Activated naive CD8-positive, alpha-beta T cell treated with anti-CD3 and anti-CD28 coated beads, Interleukin-2, amount 10 ng/mL, durations not matched to agents 7 days and 5 days (primary cell): ENCODE measurements at places on chromosomes 3 and 15. TPM values are rescaled to one million over a fixed set of nuclear protein-coding genes. Genes with fewer than 3 reads are reported as not detected.

DNA sequence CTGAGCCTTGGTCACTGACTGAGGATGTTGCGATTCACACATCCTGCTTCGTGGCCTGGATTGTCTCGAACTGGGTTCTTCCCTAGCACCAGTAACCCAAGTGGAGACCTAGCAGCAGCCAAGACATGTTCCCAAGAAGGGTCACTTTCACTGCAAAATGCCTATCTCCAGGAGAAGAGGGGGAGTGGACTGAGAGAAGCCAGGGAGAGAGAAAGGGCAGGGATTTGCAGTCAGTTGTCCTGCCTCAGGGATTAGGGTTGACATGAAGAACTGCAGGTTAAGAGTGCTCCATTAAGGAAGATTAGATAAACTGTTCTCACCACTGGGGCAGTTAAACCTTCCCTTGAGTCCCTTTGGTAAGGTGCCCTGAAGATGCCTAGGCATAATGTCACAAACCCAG is 5.7 kb upstream of the CD276 start:
- DNase-seq, result no peak

GRCh38 chr3:188185717-188186251 is 31.8 kb downstream of the LPP start:
- no peak for DNase-seq

DNA sequence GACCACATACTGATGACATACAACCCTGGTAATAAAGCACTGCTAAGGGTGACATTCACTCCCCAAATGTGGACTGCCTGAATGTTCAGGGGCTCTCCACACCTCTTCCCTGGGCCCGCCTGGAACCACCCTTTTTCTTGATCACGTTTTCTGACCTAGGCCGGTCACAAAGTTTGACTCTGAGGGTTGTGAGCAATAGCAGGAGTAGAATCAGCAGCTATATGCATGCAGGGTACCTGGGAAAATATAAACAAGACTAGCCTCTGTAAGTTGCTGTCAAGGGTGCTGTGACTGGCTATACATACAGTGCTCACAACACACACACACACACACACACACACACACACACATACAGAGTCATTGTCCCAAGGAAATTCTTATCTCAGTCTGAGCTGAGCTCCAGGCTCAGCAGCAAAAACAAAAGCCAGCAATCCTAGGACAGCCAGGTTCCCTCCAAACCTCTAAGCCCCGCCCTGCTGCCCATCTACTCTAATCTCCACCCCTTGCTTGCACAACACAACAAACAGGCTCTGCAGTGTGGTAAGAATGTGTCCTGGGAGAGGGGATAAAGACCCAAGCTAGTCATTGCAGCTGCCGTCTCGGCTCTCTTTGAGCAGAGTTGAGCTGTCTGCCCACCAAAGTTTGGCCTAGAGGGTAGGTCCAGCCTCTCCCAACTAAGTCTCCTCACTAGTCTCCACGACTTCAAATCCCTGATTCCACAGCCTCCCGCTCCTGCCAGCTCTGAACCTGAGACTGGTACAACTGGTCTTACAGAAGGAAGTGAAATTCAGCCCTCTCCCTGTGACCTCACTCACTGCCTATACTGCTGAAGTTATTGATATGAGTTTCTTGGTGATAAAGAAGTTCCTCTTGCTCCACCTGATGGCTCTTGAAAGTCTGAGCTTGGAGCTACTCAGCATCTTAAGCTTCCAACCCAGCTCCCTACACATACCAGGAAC is 2.2 kb downstream of the BMF start:
- DNase-seq, result no peak

DNA sequence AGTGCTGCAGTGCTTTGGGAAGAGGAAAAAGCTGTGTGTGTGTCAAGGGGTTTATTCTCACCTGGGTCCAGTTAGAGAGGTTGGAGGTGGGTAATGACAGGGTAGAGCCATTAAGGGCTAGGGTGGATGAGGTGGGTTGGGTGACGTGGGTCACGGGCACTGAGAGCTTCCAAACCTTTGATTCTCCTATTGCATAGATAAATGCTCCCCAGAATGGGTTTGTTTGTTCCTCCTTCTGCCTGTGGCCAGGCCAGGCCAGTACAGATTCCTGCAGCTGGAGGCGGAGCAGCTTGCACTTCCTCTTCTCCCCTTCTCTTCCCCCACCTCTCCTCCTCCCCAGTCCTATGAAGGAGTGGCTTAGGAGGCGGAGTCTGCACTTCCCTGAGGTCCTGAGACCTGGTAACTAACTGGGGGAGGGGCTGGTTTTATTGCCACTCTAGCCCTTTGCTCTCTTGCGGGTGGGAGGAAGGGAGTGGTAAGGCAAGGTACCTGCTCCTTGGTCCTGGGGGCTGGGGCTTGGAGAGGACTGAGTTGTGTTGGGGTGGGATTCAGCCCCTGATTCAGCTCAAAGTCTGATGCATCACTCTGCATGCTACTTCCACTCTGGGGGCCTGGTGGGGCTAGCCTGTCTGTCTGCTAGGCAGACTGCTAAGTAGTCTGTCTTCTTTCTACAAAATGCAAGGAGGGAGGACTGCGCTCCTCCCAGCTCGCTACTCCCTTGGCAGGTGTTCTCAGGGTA is 3.5 kb downstream of the SPINT1 start:
- DNase-seq, result no peak

DNA sequence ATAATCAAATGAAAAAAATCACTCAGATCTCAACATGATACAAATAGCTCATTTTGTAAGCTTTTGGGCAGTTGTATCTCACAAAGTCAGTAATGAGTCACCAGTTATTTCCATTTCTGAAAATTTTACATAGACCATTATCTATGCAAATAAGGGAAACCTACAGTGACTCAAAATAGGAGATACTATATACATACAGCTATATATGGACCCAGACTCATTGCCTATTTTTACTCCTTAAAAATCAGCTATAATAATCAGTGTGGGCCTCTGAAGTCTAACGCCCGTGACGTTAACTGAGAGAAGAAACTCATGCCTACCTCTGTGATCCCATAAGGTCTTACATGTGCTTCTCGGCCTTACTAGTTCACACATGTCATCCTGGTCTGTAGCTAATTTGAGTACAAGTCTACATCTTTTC is 31.6 kb downstream of the LRIG1 start:
- no peak for DNase-seq

GRCh38 chr15:56944485-56944884 is 26.0 kb downstream of the TCF12 start:
- no peak for DNase-seq

- DNase-seq, result no peak
Measured at GRCh38 chr3:38265604-38266307, at the start of gene SLC22A13. Gene SLC22A13 (plus strand): TSS chr3:38265812. CDS start chr3:38265861, 49 bp downstream.

GRCh38 chr15:98562331-98562937 is 85.9 kb upstream of the IGF1R start:
- DNase-seq, result no peak

- no peak for DNase-seq
Measured at GRCh38 chr3:135246027-135246426, 451.0 kb downstream of the EPHB1 start.

GRCh38 chr15:89728254-89728653 is 22.8 kb downstream of the MESP1 start:
- no peak for DNase-seq

DNA sequence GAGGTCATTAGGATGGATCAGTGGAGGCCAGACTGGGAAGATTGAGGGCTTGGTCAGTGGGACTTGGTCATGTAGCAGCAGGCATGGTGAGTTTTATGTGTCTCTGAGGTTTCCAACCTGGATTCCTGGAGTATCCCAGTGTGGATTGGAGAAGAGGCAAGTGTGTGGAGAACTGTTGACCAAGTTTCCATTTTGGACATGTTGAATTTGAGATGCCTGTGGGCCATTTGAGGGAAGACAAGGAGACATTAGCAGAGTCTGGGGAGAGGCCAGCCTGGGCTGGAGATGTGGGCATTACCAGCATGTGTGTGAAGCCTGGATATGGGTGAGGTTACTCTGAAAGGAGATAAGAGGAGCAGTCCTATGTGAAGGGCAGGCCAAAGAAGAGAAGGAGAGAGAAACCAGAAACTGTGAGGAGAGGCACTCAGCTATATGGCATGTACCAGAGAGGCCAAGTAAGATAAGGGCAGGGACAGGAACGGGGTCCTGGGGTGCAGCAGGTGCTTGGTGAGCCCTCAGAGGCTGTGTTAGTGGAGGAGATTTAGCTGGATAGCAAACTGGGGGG is 4.3 kb downstream of the SLC25A38 start:
- no peak for DNase-seq

- no peak for DNase-seq
Measured at GRCh38 chr3:177281292-177282118, 84.2 kb upstream of the TBL1XR1 start.

- DNase-seq, result no peak
Measured at GRCh38 chr3:74636981-74637380, 22.5 kb upstream of the CNTN3 start.

GRCh38 chr3:71392251-71392650 is 191.3 kb downstream of the FOXP1 start:
- DNase-seq, result no peak

DNA sequence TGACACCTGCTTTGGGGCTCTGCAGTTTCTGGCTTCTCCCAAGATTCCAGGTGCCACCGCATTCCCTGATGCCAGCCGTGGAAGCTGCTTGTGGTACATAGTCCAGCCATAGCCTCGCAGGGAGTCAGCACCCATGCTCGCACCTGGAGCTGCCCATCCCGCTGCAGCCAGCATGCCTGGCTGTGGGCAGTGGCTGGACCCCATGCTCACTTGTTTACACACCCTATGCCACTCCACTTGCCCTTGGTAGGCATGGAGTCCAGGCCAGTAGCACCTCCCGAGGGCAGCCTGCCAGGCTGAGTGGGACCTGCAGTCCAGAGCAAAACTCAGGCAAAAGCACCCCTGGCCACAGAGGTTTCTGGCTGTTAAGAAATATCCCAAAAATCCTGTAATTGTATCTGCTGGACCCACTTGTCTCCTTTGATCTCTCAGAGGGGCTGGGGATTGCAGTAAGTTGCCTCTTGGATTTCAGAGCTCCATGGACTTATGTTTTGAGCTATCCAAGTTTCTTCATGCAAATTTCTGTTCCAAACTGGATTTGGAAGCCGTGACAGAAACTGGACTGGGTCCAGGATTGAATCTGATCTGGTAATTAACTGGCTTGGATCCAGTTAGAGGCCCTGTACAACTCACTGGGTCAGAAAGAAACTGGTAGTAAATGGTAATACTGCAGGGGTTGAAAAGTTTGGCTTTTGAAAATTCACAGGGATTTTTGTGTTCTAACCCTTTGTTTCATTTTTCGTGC is 149.3 kb downstream of the FMN1 start:
- DNase-seq, result no peak

DNA sequence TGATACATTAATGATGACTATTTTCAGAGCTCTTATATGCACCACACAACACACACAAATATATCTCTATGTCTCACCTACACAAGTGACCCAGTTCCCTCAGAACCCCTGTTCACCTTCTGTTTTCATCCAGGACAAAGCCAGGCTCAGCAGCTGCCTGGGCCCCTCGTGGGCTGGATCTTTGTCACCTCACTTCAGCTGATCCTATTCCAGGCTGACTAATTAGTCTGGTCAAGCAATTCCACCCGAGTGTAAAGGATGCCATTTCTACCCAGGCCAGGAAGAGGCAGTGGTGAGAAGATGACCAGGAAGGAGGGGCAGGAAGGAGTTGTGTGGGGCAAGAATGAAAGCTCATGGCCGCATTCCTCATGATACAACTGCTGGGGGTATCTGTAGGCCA is 62.3 kb downstream of the DHX30 start:
- no peak for DNase-seq

DNA sequence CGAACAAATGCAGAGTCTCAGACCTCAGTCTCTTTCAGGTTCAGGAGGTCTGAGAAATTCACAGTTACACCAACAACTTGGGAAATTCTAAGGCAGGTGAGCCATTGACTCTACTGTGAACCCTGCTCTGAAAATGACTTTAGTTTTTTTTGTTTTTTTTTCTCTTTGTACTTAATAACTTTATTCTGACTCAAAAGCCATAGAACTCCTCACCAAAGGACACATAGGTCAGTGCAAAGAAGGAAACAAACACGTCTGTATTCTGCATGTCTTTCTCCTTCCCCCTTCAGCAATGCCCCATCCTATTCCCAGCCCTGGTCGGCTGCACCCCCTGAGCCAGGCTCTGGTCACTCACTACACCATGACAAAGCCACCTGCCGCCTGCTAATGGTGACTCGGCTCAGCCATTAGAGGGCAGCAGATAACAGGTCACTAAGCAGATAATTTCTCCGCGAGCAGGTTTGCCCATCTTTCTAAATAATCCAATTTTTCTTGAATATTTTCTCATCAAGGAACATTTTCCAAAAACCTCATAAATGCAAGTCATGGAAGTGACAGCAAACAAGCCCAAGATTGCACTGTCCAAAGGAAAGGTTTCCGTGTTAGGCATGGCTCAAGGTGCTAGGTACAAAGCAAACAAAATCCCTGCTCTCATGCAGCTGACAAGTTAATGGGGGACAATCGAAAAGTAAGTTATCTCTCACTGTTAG is 37.7 kb downstream of the TM4SF4 start:
- no peak for DNase-seq

- DNase-seq, result no peak
Measured at GRCh38 chr3:183265157-183265642, 12.1 kb downstream of the B3GNT5 start.

DNA sequence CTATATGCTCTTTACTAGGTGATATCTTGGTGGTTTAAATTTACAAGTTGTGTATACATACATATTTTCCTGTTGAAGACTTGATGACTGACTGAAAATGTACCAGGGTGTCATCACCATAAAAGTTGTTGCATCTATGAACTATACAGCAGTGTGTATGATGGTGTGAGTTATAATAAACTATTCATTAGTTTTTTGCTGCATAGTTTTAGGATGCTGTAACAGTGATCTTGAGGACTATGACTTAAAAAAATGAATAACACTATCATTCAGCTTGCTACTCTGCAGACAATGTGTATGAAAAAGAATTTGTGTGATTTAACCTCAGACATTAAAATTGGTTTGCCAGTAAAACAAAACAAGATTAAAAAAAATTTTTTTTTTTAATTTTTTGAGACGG is 49.0 kb downstream of the UBE2E2 start:
- no peak for DNase-seq

GRCh38 chr15:91099616-91099994 is 452 bp upstream of the SV2B start:
- DNase-seq, result peak; percentile 51

GRCh38 chr3:177646749-177647148 is 449.5 kb upstream of the TBL1XR1 start:
- peak; percentile 39 for DNase-seq

DNA sequence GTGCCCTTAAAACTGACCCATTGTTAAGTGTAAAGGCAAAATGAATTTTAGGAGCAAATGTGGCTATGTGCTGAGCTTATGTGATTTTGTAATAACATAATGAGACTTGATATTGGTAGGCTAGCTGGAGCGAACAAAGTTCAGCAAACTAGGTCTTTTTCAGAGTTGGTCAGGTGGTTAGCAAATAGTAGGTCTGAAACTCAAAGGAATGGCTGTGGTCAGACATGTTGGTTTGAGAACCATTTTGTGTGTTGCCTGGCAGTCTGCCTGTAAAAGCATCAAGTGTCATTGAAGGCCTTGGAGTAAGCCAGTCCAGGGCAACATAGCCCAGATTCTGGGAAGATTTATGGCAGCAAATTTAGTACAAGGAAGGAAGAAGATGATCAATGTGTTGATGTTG is 16.4 kb downstream of the FBXO22 start:
- DNase-seq, result no peak

Gene AP3B2
- 0.17 TPM for total RNA-seq

Gene CPN2
- total RNA-seq, result not detected

Gene ST3GAL6
- 0.69 TPM for total RNA-seq

Gene NECTIN3
- total RNA-seq, result 10.6 TPM

Gene PPP2R3A
- 0.17 TPM for total RNA-seq

Gene TRANK1
- 102 TPM for total RNA-seq

Gene ADAMTS17
- total RNA-seq, result 5.6 TPM

Gene LRRC2
- 0.75 TPM for total RNA-seq

Gene C15orf62
- total RNA-seq, result 2.4 TPM

Gene ST6GAL1
- 142 TPM for total RNA-seq

Gene CHAC1
- total RNA-seq, result 13.9 TPM
